ENCODE measurements at places on chromosomes 7 and 10.

DNA sequence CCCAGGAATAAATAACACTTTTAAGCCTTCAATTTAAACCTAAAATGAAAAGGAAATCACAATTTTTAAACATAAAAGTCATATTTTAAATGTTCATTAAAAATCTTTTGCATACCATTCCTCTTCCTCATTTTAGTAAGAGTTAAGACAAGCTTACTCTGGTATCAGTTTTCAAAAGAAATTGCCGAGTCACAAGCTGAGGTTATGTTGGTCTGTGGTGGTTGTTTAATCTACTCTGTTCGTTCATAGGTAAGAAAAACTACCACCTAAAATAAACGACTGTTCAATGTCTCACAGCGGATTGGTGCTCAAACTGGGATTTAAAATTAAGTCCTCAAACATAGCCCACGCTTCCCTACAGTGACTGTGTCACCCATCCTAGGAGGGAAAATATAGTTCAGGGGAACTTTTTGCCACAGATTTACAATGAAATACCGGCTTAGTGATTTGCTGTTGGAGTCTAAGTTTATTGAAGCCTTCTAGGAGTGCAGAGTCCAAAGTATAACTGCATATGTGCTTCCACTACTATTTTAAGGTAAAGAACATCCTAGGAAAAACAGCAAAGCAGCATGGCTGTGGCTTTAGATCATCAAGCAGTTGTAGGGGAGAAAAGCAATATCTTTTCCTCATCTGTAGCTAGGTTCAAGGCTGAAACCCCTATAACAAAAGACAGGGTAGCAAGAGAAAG lies 61.1 kb downstream of the GNAT3 start:
- no peak overlapping the region for H3K27ac ChIP-seq
- DNase-seq = no peak
- no peak overlapping the region for H3K4me3 ChIP-seq
- no peaks in the 10 kb centered on the region for H3K4me1 ChIP-seq

- H3K4me3 ChIP-seq = no peak overlapping the region
- H3K4me1 ChIP-seq = peaks cover 19% of the 10 kb centered on the region
These were observed 37.2 kb upstream of the SLC35G1 start for GRCh38 chr10:93856349-93857145.

GRCh38 chr10:79938728-79939406 lies 10.0 kb downstream of the SFTPD start:
- H3K4me3 ChIP-seq = no peak overlapping the region
- H3K27me3 ChIP-seq = peaks cover 10% of the 10 kb centered on the region
- DNase-seq = peak; percentile 37
- no peaks in the 10 kb centered on the region for H3K36me3 ChIP-seq

- no peak for DNase-seq
- H3K4me3 ChIP-seq = no peak overlapping the region
- H3K27me3 ChIP-seq = no peaks in the 10 kb centered on the region
These were observed 73.0 kb downstream of the PLXDC2 start for GRCh38 chr10:19889256-19889655.

GRCh38 chr7:22726907-22727713 lies at the start of gene IL6:
Gene IL6 (plus strand): TSS chr7:22727200. CDS start chr7:22727263, 63 bp downstream.
- H3K27ac ChIP-seq = peak within 1 kb of the TSS; percentile 88
- H3K4me1 ChIP-seq = peaks cover 14% of the 10 kb centered on the region
- peak within 1 kb of the TSS; percentile 80 for H3K4me3 ChIP-seq
- no peak for DNase-seq
- peaks cover 11% of the 10 kb centered on the region for H3K27me3 ChIP-seq

DNA sequence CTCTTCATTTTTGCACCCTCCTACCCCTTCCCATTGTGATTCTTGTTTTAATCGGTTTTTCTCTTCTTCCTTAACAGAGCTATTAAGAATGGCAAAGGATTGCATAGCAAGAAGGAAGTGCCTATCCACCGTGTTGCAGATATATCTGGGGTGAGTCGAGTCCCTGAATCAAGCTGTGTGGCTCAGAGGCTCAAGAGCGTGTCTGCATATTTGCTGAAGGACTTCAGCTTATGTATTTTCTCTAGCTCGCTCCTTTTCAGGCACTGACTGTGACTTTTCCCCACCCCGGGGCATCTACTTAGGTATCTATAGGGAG lies 126.6 kb downstream of the LRRC4 start:
- peaks cover 54% of the 10 kb centered on the region for H3K4me1 ChIP-seq
- H3K27ac ChIP-seq = no peak overlapping the region
- no peak overlapping the region for H3K4me3 ChIP-seq
- H3K27me3 ChIP-seq = no peaks in the 10 kb centered on the region
- peaks cover 15% of the 10 kb centered on the region for H3K36me3 ChIP-seq
- DNase-seq = no peak

GRCh38 chr7:33654676-33655075 lies 250.7 kb upstream of the BMPER start:
- peaks cover 28% of the 10 kb centered on the region for H3K4me1 ChIP-seq
- H3K27me3 ChIP-seq = peaks cover 4% of the 10 kb centered on the region
- no peak overlapping the region for H3K4me3 ChIP-seq
- no peak overlapping the region for H3K27ac ChIP-seq
- H3K36me3 ChIP-seq = peaks cover 5% of the 10 kb centered on the region

DNA sequence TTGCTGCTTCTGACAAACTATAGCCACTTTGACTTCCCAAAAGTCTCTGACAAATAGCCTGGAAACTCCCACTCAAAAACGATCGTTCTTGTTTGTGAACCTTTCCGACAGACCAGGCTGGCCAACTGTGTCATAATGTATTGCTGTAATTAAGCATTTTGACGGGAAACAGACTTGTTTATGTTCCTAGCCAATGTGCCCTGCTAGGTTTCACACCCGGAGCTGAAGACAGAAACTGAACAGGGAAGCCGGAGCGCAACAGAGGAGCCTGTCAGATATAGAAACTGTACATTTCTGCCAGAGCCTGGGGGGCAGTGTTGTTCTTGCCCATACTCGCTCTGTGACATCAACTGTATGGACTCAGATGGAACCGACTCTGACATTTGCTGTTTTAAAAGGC lies 55.3 kb upstream of the C7orf33 start:
- H3K27me3 ChIP-seq = peaks cover 13% of the 10 kb centered on the region
- no peak for DNase-seq
- H3K27ac ChIP-seq = peak overlapping the region; percentile 27
- no peaks in the 10 kb centered on the region for H3K36me3 ChIP-seq

GRCh38 chr10:92750791-92751533 lies 61.2 kb downstream of the HHEX start:
- H3K27ac ChIP-seq = no peak overlapping the region
- no peak overlapping the region for H3K4me3 ChIP-seq
- H3K27me3 ChIP-seq = peaks cover 20% of the 10 kb centered on the region
- no peaks in the 10 kb centered on the region for H3K36me3 ChIP-seq
- DNase-seq = no peak

GRCh38 chr7:2417981-2418481 lies 14.6 kb downstream of the CHST12 start:
- no peak for DNase-seq
- H3K27me3 ChIP-seq = no peaks in the 10 kb centered on the region
- H3K27ac ChIP-seq = no peak overlapping the region

- H3K27me3 ChIP-seq = peaks cover 36% of the 10 kb centered on the region
- H3K36me3 ChIP-seq = no peaks in the 10 kb centered on the region
- DNase-seq = no peak
- peak overlapping the region; percentile 84 for H3K4me3 ChIP-seq
- H3K27ac ChIP-seq = no peak overlapping the region
- peaks cover 4% of the 10 kb centered on the region for H3K4me1 ChIP-seq
These were observed 1.3 kb downstream of the RAPGEF5 start for GRCh38 chr7:22355620-22356009.

DNA sequence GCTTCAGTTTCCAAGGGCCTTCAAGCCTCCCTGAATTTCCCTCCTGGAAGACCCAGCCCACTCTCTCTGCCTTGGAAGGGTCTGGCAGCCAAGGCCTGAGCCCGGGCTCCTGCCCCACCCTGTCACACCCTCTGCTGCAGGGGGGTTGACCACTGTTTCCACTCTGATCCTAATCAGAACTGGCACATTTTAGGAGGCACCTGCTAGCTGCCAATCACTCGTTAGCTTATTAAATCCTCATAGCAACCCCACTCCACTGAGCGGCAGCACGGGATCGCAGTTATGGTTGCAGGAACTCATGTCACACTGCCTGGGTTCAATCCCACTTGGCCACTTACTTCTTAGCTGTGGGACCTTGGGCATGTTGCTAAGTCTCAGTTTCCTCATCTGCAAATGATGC lies 12.9 kb downstream of the HSPB1 start:
- H3K4me1 ChIP-seq = peaks cover 23% of the 10 kb centered on the region
- H3K27ac ChIP-seq = no peak overlapping the region
- no peak overlapping the region for H3K4me3 ChIP-seq
- DNase-seq = no peak
- H3K27me3 ChIP-seq = no peaks in the 10 kb centered on the region

DNA sequence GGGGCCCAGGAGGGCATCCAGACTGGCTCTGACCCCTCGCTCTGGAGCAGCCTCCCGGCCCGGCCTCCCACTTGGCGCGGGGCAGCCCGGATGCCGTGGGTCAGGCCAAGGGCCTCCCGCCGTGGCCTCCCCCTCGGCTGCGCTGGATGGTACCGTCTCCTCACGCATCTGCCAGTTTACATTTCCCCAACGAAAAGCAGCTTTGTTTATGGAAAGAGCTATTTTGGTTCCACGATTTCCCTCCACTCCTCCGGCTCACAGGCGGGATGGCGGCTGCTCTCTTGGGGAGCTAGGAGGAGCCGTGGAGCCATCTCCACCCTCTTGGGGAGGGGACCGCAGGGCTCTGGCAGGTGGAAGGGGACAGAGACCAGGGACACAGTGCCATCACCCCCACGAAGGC lies 93.2 kb upstream of the MYL10 start:
- no peak overlapping the region for H3K4me3 ChIP-seq
- no peak for DNase-seq
- H3K27me3 ChIP-seq = peaks cover 5% of the 10 kb centered on the region
- H3K36me3 ChIP-seq = no peaks in the 10 kb centered on the region
- no peak overlapping the region for H3K27ac ChIP-seq
- peaks cover 13% of the 10 kb centered on the region for H3K4me1 ChIP-seq

DNA sequence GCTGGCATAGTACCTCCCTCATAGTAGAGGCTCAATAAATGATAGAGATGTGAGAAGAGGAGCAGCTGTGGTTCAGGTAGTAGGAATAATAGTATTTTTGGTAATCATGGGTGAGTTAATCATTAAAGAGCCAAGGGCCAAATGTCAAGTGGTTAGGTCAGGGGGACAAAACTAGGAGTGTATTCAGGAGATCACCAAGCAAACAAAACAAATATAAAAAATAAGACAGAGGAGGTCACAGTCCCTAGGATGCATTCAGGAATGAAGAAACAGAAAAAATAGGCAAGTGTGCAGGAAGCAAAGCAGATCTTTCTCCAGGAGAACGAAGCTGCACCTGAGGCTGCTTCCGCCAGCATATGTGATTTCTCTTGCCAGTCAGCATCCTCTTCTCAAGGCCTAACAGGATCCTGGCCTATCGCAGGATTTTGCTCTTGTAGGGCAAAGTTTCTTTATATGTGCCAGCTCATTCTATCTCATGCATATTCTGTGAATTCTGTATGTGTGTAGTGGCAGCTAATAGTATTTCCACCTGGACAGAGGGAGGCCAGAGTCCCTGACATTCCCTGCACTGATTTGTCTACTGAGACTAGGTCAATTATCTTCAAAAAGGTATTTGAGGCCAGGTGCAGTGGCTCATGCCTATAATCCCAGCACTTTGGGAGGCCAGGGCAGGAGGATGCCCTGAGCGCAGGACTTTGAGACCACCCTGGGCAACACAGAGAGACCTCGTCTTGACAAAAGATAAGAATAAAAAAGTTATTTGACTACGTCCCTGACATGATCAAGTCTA lies 82.7 kb downstream of the AKR1D1 start:
- DNase-seq = no peak
- no peak overlapping the region for H3K4me3 ChIP-seq
- no peaks in the 10 kb centered on the region for H3K4me1 ChIP-seq
- H3K27me3 ChIP-seq = no peaks in the 10 kb centered on the region
- H3K36me3 ChIP-seq = no peaks in the 10 kb centered on the region
- no peak overlapping the region for H3K27ac ChIP-seq

DNA sequence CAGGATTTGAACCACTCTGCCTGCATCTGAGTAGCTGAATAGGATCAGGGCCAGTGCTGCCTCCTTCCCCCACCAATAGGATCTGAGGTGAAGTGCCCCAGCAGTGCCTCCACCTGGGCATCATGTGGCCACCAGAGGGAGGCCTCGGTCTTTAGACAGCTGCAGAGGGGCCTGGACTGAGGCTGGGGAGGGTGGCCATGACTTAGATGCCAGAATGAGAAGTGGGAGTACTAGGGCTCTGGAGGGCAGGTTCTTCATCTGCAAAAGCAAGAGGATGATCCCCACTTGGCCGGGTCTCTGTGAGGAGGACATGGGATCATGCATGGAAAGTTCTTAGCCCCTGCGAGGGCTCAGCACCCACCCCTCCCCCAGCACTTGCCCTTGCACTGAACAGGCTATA lies 56.9 kb downstream of the NEUROG3 start:
- no peak overlapping the region for H3K27ac ChIP-seq
- no peaks in the 10 kb centered on the region for H3K36me3 ChIP-seq
- DNase-seq = no peak
- no peaks in the 10 kb centered on the region for H3K4me1 ChIP-seq
- no peak overlapping the region for H3K4me3 ChIP-seq

DNA sequence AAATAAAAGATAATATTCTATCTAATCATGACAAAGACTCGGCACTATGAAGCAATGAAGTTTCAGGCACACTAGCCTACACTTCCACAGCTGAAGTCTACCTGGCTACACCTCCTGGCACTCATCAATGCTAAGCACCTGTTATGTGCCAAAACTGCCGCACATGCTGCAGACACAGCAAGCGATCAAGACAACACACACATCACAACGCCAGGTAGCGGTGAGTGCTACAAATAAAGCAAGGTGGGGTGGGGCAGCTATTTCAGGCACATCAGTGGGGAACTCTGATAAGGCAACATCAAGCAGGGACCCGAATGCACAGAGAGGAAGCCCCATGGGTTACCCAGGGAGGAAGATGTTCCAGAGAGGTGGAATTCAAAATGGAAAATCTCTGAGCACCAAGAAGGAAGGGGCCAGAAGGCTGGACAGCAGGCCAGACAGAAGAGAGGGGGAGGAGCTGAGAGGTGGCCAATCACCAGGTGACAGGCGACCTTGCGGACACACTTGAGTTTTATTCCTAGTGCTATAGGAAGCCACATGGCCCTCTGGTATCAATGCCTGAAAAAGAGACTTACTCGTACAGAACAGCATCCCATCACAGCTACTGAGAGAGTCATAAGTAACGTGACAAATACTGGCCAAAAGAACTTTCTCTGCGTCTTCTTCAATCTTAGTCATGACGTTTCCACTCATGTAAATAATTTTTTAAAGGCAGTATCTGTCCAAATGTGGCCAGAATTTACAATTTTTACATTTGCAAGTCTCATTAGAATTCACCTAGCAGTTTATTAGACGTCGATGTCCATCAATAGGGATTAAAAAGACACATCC lies 8.0 kb downstream of the PSAP start:
- H3K4me1 ChIP-seq = peaks cover 43% of the 10 kb centered on the region
- no peak for DNase-seq
- no peak overlapping the region for H3K27ac ChIP-seq
- H3K36me3 ChIP-seq = no peaks in the 10 kb centered on the region
- H3K27me3 ChIP-seq = no peaks in the 10 kb centered on the region
